ENCODE measurements at places on chromosomes 6 and 20.

GRCh38 chr6:154606457-154606856 is 96.0 kb upstream of the CNKSR3 start:
- DNase-seq: no peak

GRCh38 chr20:32215729-32216128 is 8.0 kb downstream of the POFUT1 start:
- DNase-seq: no peak

DNA sequence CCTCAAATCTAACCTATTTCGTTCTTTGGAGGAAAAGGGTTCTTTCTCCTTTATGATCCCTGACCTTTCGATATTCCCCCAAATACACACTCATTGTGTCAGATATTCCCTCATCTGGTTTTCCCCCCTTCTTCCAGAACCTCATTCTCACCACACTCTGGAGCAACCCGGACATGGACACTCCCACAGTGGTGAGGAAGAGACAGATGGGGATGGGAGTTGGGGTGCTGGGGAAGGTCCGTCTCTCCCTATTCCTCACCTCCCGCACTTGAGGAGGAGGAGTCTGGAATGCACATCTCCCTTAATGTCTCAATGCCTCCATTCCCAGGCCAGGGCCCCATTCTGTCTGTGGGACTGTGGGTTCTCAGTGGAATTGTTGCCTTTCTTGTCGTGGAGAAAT is 1.3 kb downstream of the SLC39A7 start:
- no peak for DNase-seq

DNA sequence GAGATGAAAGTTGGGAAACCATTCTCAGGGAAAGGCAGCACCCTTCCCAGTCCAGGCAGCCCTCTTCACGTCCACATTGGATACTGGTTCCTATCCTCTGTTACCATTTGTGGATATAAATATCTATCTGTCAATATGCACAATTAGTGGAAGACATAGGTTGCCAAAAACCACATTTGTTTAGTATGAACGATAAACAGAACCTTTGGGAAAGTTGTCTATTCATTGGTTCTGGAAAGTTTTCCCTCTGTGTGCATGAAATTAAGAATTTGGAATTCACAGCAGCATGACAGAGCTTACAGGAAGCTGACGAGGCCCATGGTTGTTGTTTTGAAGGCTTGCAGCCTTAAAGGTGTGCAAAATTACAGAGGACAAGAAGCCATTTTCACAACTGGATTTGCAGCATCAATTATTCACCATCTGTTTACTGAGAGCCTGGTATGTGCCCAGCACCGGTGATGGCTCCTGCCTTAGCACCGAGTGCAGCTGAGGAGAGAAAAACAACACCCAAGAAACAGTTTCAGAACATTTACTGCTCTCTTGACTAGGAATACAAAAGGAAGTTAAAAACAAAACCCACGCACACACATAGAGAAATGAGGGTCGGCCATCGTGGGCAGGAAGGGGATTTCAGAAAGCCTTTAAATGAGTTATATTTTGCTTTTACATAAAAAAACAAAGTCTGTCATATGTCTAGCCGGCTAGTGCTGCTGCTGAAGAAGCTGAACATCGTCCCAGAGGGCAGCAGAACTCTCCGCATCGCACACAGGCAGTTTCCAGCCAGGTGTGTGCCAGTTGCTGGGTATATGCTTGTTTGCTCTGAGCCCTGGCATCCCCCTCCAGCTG is 319.6 kb downstream of the FARS2 start:
- DNase-seq: no peak

- DNase-seq: no peak
These were observed 3.3 kb downstream of the MAPRE1 start for GRCh38 chr20:32823078-32823477.

DNA sequence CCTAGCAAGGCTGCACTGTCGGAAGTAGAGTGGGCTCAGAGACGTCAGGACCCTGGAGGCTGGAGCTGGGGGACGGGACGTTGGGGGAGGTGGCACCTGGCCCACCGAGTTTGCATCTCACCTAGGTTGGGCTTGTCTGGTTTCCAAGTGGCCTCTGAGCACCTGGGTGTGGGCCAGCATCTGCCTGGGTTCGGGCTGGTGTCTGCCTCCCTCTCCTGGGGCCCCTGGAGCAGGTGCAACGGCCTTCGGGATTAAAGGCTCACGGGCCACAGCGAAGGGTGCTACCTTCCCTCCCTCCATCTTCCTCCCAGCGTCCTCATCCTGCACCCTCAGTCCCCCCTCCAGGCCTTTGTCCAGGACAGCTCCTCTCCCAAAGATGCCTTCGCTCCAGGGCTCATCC is 6.0 kb downstream of the HRH3 start:
- DNase-seq: no peak

DNA sequence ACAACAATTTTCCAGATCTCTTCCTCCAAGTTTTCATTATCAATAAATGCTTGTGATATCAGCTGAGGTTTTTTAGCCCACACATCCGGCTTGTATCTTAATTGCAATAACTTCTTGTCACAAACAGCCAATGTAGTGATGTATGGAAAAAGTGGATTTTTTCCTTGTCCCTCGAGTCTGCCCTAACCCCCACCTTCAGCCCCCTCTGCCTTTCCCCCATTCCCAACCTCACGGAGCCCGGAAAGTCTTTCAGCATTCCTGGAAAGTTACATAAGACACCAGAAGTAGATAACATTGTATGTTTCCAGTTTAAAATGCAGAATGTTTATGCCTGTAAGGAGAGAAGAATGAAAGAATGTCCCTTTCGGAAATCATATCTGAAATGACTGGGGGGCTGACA is 179.2 kb upstream of the PHACTR1 start:
- DNase-seq: no peak

GRCh38 chr6:7628479-7628878 is 38.5 kb downstream of the SNRNP48 start:
- no peak for DNase-seq

DNA sequence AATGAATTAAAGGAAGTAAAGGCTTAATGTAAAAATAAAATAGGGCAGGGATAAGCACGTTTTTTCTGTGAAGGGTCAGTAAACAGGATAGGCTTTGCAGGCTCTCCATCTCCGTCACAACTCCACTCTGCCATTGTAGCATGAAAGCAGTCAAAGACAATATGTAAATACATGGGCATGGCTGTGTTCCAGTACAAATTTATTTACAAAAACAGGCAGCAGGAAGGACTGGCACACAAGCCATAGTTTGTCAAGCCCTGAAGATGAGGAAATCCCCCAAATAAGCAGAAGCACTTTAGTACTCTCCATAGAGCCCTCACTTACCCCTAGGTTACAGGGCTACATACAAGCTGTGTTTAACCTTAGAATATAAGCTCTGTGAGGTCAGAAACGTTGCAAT is 8.9 kb upstream of the FBXO9 start:
- DNase-seq: no peak

DNA sequence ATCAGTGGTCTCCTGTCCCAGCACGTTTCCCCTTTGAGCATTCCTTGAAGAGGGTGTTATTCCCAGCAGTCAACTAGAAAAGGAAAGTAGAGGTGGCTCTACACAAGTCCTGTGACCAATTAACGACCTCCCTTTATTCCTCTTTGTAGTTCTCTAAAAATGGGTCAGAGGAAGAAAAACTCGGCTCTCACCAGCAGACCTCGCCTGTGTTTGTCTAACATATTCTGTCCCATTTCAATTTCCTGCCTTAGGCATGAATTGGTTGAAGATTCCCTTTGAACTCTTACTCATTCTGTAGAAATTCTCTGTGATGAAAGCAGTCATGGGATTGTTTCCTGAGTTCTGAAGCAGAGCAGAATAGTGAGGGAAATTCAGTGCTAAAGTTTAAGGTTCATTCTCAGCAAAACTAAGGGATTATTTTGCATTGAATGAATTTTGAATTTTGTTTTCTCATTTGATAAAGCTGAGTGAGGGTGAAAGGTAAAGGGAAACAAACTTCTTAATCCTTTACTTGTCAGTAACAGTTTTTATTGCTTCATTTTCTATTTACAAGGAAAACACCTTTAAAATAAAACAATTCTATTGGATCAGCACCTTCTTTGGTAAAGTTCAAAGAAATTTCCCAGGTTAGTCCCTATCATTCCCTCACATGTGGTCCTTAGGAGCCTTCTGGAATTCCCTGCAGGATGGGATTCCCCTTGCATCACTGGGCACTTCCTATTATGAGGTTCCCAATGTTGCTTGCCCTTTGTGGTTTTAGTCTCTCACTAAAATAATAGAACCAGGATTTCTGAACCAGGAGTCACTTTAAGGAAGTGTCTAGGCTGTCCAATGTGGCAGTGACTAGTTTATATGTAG is 105.8 kb downstream of the SLX4IP start:
- DNase-seq: no peak

DNA sequence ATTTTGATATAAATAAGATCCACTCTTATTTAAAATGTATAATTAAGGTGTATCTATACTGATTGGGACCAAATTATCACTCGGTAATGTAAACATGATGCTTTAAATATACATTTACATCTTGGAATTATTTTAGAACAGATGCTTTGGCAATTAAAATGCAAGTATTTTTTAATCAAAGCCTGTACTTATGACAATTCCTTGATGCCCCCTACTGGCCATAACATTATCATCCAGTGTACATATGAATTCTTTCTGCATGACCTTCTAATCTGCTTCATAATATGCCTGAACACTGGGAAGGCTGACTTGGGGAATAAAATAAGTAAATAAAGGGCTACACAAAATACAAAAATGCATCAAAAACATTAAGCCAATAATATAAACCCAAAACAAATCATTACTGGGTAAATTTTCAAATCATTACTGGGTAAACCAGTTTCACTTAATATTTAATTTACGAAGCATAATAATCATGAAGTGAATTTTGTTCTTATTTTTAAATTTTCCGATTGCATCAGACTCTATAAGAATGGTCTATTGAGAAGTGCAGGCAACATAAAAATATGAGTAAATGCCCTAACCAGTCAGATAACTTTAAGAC is 65.1 kb downstream of the CGA start:
- DNase-seq: no peak
